Upper lobe of left lung (tissue), 6 donors: ENCODE measurements at places on chromosomes 1 and 21.

DNA sequence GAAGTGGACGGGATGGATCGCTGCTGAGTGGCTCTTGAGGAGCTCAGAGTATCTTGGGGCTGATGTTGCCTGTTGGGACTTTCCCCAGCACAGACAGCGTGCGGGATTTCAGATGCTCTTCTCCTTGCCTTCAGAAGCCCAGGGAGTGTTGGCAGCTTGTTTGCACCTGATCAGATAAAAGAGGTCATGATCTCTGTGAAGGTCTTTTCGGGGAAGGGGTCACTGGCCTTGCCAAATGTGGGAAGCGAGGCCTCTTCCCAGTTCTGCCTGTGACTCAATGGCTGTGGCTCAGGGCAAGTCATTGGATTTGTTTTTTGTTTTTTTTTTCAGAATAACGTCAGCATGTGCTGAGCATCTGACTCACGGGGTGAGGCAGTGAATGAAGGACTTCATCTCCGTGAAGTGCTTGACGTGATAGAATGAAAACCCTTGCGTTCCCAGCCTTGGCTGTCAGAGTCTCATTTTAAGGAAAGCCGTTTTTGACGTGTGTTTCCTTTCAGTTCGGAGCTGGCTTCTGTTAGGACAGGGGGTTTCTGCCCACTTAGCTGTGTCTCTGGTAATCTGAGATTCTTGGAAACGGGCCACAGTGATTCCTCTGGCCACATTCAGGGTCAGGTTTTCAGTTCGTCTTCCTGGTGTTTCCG lies 46.7 kb downstream of the GALNT2 start:
- no peak for DNase-seq

DNA sequence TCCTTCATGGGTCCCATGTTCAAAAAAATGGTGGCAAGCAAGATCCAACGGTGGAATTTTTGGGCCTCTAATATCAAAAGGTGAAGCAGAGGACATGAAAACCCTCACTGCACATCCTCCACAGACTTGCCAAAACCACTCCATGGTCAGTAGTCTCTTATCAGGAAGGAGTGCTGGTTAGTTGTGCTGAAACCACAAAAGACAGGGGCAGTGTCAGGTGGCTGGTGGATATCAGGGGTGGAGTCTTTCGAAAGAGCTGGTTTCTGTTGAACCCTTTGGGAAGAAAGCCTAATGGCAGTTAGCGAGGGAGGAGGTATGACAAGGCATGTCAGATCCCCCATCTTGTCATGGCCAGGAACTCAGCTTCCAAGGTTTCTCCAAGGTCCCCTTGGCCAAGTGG lies 395.9 kb upstream of the CAMK1G start:
- DNase-seq: no peak

DNA sequence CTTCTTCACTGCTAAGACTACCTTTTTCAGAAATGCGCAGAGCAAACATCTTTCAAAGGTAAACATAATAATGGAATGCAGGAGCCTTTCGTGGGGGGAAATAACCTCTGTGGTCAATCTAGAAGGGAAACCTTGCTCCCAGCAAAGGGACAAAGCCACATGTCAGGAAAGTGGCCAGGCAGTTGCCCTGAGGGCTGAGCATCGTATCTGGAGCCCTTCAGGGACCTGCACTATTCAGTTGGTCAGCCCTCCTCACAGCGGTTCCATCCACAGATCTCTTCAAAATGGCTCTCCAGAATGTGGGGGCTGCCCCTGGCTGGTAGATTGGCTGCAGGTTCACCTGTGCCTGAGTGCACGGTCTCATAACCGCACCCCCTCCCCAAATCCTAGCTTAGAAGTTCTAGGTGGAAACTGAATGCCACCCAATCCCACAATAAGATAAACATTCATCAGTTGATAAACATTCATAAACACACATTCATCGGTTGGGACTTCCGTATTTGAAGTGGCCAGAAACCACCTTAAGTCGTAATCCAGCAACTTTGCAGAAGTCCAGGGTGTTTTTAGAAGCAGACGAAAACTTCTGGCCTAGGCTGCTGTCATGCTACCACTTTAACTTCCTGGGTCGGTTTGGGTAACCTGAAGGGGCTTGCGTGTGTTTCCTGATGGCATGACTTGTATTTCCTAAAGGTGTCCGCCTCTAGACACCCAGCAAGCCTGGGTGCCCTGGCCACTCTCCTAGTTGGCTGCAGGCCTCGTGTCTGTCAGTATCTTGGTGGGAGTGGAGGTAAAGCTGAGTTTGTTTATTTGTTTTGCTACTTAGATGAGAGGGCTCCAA lies 50.5 kb downstream of the RASSF5 start:
- no peak for DNase-seq

DNA sequence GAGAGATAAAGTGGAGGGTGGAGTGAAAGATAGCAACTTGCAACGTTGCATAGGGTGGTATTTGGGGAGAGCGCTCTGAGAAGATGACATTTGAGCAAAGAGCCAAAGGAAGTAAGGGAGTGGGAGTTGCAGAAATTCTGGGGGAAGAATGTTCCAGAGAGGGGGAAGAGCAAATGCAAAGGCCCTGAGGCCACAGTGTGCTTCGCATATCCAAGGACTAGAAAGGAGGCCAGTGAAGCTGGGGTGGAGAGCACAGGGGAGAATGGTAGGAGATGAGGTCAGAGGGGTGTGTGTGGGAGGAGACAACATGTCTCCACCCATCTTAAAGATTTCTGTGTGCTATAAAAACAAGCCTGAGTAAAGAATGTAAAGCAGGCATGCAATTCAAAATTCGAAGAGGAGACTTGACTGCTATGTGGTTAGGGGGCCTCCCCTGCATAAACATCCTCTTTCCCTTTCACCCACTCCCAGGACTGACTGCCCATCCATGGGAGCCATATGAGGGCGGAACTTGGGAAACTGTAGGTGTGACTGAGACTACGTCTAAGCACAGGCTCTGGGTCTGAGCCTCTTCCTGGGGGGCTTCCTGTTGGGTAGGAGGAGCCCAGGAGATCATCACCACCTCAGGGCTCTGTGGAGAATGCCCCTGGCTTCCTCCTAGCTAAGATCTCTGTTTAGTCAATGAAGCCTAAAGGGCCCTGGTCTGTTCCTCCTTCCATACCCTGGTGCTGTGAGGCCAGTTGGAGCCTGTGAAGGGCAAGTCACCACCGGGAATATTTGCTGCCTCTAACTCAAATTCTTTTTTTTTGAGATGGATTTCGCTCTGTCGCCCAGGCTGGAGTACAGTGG lies 2.9 kb upstream of the CLIC4 start:
- DNase-seq: no peak

GRCh38 chr21:39077876-39078275 lies 105.4 kb downstream of the PSMG1 start:
- no peak for DNase-seq

DNA sequence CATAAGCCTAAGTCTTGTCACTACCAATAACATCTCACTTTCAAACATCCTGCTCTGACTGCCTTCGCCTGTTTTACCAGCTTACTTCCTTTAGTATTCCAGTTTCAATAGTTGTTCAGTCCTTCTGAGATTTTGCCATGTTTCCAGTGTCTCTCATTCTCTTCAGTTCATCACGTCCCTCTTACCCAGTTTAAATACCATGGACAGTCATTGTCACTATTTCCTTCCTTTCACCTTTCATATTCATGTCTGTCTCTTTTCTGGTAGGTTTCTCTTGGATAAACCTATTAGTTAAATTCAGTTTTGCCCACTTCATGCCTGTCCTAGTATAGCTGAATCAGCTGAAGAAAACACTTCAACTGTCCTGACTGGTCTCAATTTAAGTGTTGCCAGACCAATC lies 5.9 kb downstream of the ATF6 start:
- no peak for DNase-seq

GRCh38 chr1:57678138-57678537 lies 254.3 kb upstream of the DAB1 start:
- no peak for DNase-seq

- no peak for DNase-seq
Measured at GRCh38 chr1:62573675-62574074, 23.6 kb upstream of the ANGPTL3 start.

DNA sequence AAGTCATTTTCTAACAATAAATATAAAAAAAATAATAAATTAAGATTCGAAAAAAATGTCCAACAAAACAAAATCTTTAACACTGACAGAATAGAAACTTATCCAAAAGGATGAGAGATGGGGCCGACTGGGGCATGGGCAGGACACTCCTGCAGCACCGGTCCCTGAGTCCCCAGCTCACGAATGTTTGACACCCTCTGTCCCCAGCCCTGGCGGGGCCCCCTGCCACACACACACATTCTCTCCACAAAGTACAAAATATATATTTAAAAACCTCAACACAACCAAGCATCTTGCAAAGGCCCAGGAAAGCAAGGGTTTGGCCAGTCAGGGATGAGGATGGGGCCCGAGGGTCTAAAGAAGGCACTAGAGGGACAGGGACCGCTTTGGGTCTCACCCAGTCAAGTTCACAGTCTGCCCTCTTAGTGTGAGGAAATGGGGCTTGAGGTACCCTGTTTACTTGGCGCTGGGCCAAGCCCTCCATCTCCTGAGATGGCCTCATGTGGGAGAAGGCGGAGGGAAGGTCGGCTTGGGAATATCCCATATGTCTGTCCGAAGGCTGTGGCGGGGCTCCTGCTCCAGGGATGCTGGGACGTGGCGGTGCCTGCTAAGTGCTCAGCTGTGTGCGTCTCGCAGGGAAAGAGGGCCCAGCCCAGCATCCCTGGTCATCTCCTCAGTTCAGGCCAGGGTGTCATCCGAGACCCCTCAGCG lies 31.3 kb downstream of the EPHA2 start:
- no peak for DNase-seq
